ENCODE measurements at places on chromosomes 6 and 20.

DNA sequence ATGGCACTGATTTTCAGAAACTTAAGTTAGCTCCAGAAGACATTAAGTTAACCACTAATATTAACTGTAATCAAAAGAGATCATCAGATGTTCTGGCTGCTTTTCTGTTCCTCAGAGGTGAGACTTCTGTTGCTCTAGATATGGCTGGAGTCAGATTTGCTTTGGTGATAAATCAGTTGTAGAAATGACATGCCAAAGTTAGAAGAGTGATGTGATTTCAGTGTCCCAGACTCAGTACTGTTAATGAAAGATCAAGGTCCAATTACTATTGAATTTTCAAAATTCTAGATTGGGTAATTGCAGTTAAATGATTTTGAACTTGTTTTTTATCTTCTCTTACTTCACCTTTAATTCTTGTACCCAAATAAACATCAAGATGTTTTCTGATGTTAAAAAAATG is 402.4 kb upstream of the SYNCRIP start:
- DNase-seq, result no peak

- no peak for DNase-seq
Measured at GRCh38 chr6:153618371-153619322, 420.4 kb upstream of the OPRM1 start.

GRCh38 chr6:28980137-28980851 is 24.8 kb downstream of the ZNF311 start:
- DNase-seq, result no peak

- DNase-seq, result no peak
Measured at GRCh38 chr6:39876111-39876510, 58.2 kb downstream of the MOCS1 start.

DNA sequence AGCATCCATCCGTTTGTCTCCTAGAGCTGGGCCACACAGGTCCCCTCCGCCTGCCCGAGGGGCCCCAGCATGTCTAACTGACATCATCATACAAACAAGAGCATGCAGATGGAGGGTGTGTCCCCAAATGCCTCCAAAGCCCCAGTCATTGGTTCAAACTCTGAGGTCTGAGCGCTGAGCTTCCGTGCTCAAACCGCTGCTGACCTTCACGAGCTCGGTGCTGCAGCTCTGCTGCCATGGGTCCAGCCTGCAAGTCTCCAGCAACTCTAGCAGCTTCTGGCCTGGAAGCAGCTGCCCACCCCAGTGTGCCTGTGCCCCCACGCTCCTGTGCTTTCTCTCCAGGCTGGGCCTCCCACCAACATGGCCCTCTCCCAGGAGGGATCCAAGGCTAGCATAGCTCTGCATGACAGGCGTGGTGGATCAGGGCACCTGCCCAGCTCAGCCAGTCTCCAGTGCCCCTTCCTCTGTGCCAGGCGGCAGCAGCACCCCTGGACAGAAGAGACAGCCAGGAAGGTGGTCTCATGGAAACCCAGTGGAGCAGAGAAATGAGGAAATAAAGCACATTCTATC is 131.6 kb upstream of the PMEPA1 start:
- DNase-seq, result peak; percentile 76

- no peak for DNase-seq
Measured at GRCh38 chr6:113857556-113858479, 673 bp downstream of the MARCKS start.

- DNase-seq, result no peak
Measured at GRCh38 chr6:54094786-54095185, 16.5 kb upstream of the MLIP start.

DNA sequence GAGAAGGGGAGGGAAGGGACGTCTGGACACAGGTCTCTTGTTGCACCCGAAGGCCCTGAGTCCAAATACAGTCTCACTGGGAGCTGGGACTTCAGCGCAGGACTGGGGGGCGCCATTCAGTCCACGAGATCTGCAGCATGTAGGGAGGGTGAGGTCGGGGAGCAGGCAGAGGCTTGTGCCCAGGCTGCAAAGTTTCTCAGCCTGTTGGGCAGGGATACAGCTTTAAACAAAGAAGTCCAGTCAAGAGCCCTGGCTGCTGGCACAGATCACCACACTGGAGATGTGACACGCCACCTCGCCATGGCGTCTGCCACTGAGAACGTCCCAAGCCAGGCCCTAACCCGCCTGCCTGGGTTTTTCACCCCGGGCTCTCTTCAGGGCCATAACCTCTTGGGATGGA is 256.6 kb downstream of the DLL1 start:
- DNase-seq, result peak; percentile 81

DNA sequence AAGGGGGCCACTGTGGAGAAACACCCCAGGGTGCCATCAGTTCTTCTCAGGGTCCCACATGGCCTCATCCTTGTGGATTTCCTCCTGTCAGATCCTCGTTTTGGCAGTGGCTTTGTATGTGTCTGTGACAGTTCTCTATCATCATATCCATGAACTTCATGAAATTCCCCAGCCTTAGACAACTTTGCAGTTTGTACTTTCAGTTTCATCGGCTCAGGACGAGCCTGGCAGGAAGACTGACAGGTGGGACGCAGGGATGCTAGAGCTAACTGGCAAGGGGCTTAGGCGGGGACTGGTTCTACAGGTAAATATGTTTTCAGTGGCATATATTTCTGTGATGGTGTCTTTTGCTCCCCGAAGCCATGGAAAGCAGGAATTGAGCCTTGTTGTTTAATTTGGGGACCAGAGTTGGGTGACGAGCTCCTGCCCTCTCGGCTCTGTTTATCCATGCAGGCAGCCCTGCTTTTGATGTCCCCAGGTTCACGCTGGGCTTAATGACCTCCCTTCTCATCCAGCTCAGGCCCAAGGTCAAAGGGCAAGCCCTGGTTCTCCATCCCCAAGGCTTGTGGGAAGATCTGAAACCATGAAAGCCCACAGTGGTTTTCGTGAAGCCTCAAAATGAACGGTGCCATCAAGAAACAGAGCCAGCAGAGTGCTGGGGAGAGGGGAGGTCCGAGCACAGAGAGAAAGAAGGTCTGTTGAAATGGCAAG is 11.2 kb downstream of the SDCBP2 start:
- no peak for DNase-seq

- DNase-seq, result no peak
Measured at GRCh38 chr20:51631953-51632352, 89.4 kb upstream of the NFATC2 start.

GRCh38 chr20:11447371-11448100 is 470.2 kb upstream of the BTBD3 start:
- no peak for DNase-seq

DNA sequence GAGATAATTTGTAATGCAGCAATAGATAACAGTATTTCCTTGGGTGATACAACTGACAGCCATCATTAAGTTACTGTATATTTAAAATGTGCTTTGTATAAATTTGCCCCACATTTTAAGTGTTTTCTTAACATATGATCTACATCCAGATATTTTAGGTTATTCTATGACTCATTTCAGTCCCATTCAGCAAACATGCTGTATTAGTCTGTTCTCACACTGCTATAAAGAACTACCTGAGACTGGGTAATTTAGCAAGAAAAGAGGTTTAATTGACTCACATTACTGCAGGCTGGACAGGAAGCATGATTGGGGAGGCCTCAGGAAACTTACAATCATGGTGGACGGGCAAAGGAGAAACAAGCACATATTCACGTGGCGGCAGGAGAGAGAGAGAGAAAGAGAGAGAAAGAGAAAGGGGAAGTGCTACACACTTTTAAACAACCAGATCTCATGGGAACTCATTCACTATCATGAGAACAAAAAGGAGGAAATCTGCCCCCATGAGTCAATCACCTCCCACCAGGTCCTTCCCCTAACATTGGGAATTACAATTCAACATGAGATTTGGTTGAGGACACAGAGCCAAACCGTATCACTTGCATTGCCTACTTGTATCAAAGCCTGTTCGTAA is 9.6 kb upstream of the CHD6 start:
- DNase-seq, result no peak

GRCh38 chr6:53432318-53433161 is 83.8 kb upstream of the ELOVL5 start:
- DNase-seq, result no peak

DNA sequence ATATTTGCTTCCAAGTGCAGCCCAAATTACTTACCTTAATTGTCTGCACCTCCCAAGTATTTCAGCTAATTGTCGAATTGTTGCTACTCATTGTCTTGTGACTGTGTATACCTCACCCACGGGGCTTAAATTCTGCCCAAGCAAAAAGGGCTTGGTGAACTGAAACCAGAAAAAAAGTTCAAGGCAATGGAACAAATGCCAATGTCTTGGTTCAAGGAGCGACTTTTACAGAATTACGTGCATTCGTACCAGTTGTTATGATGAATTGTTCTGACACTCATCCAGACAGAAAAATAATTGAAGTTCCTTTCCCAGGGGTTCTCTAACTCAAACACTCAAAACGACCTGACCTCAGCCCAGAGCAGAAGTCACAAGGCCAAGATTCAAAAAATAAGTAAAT is 13.9 kb upstream of the PXDC1 start:
- no peak for DNase-seq

- no peak for DNase-seq
Measured at GRCh38 chr6:45822873-45823272, 192.8 kb downstream of the CLIC5 start.

- no peak for DNase-seq
Measured at GRCh38 chr6:110688661-110689268, 126.5 kb downstream of the CDK19 start.

DNA sequence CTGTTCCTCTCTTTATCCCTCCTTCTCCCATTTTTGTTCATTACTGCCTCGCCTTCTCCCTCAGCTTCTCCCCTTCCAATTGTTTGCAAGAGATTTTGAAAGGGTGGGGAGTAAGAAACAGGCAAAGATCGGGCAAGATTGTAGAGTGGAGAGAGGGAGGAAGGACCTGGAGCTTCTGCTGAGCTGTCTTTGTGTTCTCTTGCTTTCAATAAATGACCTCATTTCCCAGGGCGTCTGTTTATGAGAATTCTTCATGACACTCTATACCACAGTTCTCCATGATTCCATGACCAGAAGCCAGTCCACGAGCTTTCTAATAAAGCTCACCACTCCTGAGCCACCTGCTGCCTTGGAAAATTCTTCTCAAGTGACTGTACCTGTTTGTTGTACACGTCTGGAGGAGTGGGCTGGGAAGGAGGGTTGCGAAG is 50.0 kb upstream of the PLEKHG1 start:
- no peak for DNase-seq

DNA sequence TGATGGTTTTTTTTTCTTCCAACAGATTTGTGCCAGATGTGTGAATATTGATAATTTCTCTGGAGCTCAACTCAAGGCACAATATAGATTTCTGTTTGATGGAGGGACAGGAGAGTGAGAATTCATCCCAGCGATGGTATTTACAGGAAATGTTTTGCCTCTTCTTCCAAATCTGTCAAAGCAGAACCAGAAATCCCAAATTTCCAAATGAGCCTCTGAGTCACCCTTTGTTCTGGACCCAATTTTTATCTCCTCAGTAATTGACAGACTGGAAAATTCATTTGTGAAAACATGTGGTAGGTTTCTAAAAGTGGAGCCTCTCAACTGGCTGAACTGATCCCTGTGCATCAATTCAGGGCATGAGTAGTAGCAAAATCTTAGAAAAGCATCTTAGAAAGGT is 223.2 kb upstream of the TSHZ2 start:
- DNase-seq, result no peak

- no peak for DNase-seq
Measured at GRCh38 chr6:18515767-18516166, 128.6 kb downstream of the RNF144B start.

DNA sequence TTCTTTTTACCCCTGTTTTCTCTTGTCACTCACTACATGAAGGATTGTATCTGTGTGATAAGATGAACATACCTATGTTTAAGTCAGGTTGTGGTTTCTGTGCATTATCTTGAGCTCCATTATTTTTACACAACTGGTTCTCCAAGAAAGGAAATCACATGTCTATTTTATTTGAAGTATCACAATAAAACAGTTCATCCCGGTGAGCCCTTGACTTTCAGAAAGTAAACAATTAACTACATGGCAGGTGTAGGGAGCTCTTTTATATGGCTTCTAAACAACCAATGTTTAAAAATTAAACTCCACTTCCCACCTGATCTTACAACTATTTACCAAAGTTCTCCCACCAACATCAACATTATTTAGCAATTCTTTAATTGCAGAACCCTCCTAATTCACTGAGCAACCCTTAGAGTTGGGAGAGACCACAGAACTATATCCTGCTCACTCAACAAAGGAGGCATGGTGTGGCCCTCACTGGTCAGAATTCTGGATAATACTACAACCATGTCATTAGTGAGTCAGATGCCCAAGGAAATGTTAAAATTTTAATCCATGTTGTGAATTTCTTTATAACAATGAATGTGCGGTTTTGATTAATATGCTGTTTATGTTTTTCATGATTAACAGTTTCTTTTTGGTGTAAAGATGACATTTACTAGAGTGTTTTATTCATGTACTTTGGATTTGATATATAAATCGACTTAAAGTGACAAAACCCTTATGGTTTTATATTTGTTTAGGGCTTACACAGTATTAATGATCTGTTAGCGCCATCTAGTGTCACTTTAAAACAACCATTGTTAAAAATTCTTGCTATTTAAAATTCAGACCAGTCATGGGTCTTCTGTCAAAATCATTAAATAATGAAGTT is 50.0 kb upstream of the SCGN start:
- no peak for DNase-seq

- no peak for DNase-seq
Measured at GRCh38 chr6:148345176-148345575, 2.5 kb downstream of the SASH1 start.

DNA sequence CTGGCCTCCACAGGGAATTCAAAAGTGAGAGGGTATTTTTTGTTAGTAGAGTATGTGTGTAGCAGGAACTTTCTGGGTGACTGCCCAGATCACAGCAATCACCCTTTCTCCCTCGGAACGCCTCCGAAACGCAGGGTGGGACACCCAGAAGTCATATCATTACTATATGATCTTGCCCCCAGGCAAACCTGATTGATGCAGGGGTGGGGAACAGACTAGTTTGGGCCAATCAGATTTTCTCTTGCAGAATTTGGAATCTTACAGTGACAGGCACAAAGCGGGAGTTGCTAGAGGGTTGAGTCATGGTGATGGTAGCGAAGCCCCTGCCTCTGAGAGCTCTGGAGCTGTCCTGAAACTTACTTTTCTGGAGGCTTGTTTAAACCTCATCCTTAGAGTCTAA is 16.5 kb upstream of the RPN2 start:
- DNase-seq, result no peak

DNA sequence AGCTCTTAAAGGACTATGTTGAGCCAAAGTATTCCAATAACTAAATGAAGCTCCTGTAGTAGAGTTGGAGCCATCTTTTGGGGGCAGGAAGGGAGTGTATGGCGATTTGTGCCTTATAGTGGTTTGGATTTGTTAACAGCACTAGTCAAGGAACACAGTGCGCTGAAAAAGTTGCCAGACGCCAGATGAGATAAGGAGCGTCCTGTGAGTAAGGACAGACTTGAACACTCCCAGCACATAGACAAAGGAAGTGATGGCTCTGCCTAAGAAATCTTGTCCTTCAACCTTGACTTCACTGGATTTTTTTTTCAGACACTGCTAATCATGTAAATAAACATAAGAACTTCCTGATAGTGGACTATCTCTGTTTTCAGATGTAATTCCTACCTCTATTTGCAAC is 136.9 kb downstream of the TRMT11 start:
- DNase-seq, result no peak

Data from vagina (tissue), 2 donors.